ENCODE measurements at places on chromosomes 3 and 15.
A peak's percentile ranks its signal among the peaks of the same experiment; 100 is the strongest.

GRCh38 chr3:45017821-45018220 is 8.3 kb upstream of the CLEC3B start:
- H3K4me1 ChIP-seq: peaks cover 12% of the 10 kb centered on the region
- DNase-seq: no peak
- no peak overlapping the region for H3K27ac ChIP-seq

GRCh38 chr3:13500133-13500885 is 20.2 kb downstream of the HDAC11 start:
- H3K4me3 ChIP-seq: no peak overlapping the region
- peaks cover 8% of the 10 kb centered on the region for H3K4me1 ChIP-seq
- no peak for DNase-seq
- H3K27ac ChIP-seq: no peak overlapping the region
- H3K27me3 ChIP-seq: no peaks in the 10 kb centered on the region

DNA sequence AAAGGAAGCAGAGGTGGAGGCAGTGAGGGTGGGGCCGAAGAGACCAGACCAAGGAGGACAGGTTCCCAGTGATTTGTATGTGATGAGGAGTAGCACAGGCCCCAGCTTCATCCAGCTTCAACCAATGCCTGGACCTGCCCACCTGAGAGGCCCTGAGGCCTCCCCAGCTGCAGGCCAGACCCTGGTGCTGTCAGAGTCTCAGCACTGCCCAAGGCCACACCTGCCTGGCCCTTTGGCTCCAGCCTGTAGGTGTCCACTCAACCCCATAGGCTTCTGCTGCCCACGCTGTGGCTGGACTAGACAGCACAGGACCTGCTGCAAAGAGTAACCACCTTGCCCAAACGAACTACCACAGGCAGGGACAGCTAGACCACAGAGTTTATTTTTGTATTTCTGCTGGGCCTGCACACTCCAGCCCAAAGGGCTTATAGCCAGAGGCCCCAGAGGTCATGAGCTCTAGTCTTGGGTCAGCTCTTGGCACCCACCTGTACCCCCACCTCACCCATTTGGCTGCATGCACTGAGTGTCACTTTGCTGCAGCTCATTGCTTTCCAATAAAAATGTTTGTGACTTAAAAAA is 81.9 kb upstream of the CDV3 start:
- H3K27me3 ChIP-seq: no peaks in the 10 kb centered on the region
- DNase-seq: peak; percentile 43
- peak overlapping the region; percentile 63 for H3K4me3 ChIP-seq
- H3K36me3 ChIP-seq: peaks cover 6% of the 10 kb centered on the region
- H3K4me1 ChIP-seq: peaks cover 60% of the 10 kb centered on the region
- peak overlapping the region; percentile 84 for H3K27ac ChIP-seq

GRCh38 chr3:187264911-187265310 is 26.6 kb downstream of the MASP1 start:
- no peaks in the 10 kb centered on the region for H3K36me3 ChIP-seq
- no peaks in the 10 kb centered on the region for H3K4me1 ChIP-seq
- H3K4me3 ChIP-seq: no peak overlapping the region

DNA sequence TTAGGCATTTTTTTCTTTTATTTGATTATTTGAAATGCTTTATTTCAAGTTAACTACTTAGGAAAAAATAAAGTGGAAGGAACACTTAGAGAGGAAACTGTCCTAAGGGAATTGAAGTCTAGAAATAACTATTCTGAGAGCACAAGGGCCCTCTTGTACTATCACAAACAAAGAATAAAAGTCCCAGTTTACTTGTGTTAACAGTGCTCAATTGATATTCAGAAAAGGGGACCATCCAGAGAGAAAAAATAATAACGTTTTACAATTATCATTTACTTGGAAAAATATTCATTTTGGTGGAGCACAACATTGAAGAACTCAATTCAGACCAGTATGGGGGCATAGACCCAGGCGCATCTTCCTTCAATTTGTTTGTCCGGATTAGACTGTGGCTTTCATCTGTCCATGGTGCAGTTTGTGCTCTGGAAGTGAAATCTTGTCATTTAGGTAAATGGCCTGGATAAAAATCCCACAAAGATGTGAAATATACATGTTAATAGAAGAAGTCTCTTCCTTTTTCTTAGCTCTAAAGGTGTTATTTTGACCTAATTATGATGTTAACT is 54.5 kb upstream of the SAMMSON start:
- no peaks in the 10 kb centered on the region for H3K4me1 ChIP-seq
- no peak overlapping the region for H3K4me3 ChIP-seq
- H3K27ac ChIP-seq: no peak overlapping the region
- no peak for DNase-seq

DNA sequence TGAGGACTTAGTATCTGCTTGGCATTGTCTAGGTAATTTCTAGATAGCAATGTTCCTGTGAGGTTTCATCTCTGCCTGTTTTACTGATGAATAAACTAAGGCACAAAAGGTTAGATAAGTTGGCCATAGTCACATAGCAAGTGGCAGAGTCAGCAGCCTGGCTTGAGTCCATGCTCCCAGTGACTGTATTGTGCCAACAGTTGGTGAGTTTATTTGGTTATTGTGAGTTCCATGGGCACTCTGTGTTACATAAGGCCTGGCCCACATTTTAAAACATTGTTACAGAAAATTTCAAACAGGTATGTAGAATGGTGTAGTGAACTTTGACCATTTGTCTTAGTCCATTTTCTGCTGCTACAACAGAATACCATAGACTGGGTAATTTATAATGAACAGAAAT is 15.2 kb downstream of the MCM2 start:
- peaks cover 63% of the 10 kb centered on the region for H3K36me3 ChIP-seq
- no peak for DNase-seq

DNA sequence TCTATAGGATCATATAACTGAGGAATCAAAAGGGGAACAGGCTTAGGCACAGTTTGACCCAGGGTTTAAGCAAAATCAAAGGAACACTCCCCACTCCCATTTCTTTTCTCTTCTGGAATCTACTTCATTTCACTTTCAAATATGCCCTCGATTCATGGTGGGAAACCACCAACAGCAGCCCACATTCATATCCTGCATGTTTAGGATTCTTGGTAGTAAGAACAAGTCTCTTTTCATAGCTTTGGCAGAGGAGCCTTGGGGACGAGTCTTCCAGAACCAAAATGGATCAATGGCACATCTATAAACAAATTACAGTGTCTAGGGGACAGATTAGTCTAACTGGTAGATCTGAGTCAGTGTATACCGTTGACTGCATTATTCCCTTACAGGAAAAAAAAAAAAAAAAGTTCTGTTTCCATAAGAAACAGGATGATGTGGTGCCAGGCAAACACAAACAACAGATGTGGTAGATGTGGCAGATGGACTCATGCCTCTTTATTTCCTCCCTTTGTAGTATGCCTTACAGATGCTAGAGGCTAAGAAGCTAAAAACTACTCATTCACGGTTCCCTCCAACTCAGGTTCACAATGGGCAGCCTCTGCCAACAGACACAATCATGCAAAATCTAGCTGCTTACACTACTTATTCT is 578.3 kb upstream of the ADAMTS9 start:
- no peak for DNase-seq
- no peaks in the 10 kb centered on the region for H3K4me1 ChIP-seq
- no peaks in the 10 kb centered on the region for H3K27me3 ChIP-seq

DNA sequence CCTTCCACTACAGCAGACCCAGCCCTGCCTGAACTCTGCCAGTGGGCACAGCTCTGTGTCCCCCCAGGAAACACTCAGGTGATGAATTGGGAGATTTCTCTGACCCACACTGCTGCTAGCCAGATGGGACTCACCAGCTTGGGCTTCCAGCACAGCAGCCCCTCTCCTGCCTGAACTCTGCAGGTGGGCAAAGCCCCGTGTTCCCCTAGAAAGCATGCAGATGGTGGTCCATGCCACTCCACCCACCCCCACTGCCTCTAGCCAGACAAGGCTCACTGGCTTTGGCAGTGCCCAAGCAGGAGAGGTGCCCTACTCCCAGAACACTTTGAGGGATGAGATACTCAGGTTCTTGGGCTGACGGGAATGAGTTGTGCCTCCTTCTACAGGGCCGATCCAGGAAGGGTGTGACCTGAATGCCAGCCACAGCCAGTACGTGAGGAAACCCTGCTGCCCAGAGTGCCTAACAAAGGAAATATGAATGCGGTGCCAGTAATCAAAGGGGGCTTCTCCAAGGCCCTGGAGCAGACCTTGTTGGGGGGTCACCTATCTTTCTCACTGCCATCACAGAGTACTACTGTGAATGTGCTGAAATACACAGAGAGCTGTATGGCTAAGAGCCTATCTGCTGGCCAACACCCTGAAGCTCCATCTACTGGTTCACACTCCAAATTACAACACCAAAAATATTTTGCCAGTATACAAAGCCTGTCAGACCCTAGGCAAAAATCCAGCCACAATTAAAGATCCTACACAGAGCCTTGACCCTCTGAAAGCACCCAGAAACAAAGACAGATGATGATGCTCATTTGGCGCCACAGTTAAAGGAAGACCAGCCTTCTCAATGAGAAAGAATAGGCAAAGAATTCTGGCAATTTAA is 61.9 kb downstream of the BTLA start:
- H3K27ac ChIP-seq: peak overlapping the region; percentile 41
- no peak overlapping the region for H3K4me3 ChIP-seq
- H3K36me3 ChIP-seq: peaks cover 6% of the 10 kb centered on the region

DNA sequence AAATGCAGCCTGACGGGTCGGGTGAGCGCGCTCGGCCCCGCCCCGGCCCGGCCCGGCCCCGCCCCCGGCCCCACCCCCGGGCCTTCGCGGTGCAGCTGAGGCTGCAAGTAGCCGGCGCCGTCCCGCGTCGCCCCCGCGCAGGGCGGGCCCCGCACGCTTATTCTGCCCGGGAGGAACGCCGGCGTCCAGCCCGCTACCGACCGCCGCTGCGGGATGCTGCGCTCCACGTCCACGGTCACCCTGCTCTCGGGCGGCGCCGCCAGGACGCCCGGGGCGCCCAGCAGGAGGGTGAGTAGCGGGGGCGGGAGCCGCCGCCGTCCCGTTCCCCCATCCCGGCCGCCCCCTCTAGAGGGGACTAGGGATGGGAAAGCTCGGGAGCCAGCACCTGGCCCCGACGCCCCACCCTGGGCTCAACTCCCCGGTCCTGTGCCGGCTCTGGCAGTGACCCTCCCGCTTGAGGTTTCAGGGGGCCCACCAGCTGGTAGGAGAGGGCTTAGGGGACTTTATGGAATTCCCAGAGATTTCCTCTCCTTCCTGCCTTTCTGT is at the start of gene MYZAP:
MYZAP (plus strand) TSS at position 83 of the 546 bp plus-strand sequence; CDS start at position 214, 131 bp downstream.
- peaks cover 13% of the 10 kb centered on the region for H3K4me1 ChIP-seq
- no peak within 1 kb of the TSS for H3K27ac ChIP-seq
- H3K4me3 ChIP-seq: peak within 1 kb of the TSS; percentile 7

- H3K36me3 ChIP-seq: peaks cover 5% of the 10 kb centered on the region
- H3K4me1 ChIP-seq: peaks cover 6% of the 10 kb centered on the region
- no peak overlapping the region for H3K27ac ChIP-seq
Observed at GRCh38 chr3:101976473-101976872, 127.2 kb downstream of the NFKBIZ start.

- no peak overlapping the region for H3K4me3 ChIP-seq
- no peaks in the 10 kb centered on the region for H3K36me3 ChIP-seq
- H3K4me1 ChIP-seq: no peaks in the 10 kb centered on the region
- H3K27ac ChIP-seq: no peak overlapping the region
Observed at GRCh38 chr3:127690106-127690505, 17.4 kb downstream of the ABTB1 start.

GRCh38 chr3:132679911-132680310 is 19.8 kb downstream of the UBA5 start:
- peaks cover 31% of the 10 kb centered on the region for H3K36me3 ChIP-seq
- H3K4me3 ChIP-seq: no peak overlapping the region
- no peaks in the 10 kb centered on the region for H3K27me3 ChIP-seq
- no peaks in the 10 kb centered on the region for H3K4me1 ChIP-seq

DNA sequence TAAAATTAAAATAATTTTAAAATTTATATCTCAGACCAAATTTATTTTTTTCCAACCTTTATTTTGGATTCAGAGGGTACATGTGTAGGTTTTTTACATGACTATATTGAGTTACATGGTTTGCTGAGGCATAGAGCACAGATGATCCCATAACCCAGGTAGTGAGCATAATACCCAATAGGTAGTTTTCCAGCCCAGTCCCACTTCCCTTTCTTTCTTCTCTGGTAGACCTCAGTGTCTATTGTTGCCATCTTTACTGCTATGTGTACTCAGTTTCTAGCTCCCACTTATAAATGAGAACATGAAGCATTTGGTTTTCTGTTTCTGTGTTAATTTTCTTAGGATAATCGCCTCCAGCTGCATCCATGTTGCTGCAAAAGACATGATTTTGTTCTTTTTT is 338.1 kb downstream of the EFHB start:
- DNase-seq: no peak
- H3K4me3 ChIP-seq: no peak overlapping the region
- no peaks in the 10 kb centered on the region for H3K4me1 ChIP-seq
- no peaks in the 10 kb centered on the region for H3K27me3 ChIP-seq
- no peaks in the 10 kb centered on the region for H3K36me3 ChIP-seq

- no peaks in the 10 kb centered on the region for H3K4me1 ChIP-seq
- no peak overlapping the region for H3K4me3 ChIP-seq
- H3K27ac ChIP-seq: no peak overlapping the region
- no peaks in the 10 kb centered on the region for H3K27me3 ChIP-seq
- DNase-seq: no peak
Observed at GRCh38 chr3:126955004-126955790, 27.7 kb upstream of the PLXNA1 start.

- no peak for DNase-seq
- no peaks in the 10 kb centered on the region for H3K4me1 ChIP-seq
- H3K27ac ChIP-seq: no peak overlapping the region
Observed at GRCh38 chr3:146739203-146739671, 134.1 kb upstream of the PLSCR5 start.

DNA sequence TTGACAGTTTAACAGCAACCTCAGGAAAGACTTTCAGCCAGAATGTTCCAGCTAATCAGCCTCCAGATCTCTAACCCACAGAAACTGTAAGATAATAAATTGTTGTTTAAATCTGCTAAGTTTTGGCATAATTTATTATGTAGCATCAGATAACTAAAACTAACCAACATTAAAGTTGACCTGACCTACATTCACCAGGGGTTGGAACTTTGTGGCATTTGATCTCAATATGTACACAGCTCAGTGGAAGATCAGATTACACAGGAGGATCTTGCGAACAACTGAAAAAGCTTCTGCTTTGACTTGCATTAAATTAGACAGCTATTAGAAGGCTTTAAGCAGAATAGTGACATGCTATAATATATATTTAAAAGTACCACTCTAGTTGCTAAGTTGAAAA is 91.4 kb upstream of the POU1F1 start:
- no peak for DNase-seq
- no peaks in the 10 kb centered on the region for H3K36me3 ChIP-seq
- no peak overlapping the region for H3K4me3 ChIP-seq
- H3K27ac ChIP-seq: no peak overlapping the region
- H3K27me3 ChIP-seq: peaks cover 20% of the 10 kb centered on the region
- no peaks in the 10 kb centered on the region for H3K4me1 ChIP-seq

GRCh38 chr15:48553559-48553958 is 92.0 kb downstream of the FBN1 start:
- no peaks in the 10 kb centered on the region for H3K36me3 ChIP-seq
- DNase-seq: no peak
- no peak overlapping the region for H3K27ac ChIP-seq
